ENCODE measurements at places on chromosomes 12 and 14. TPM values are rescaled to one million over a fixed set of nuclear protein-coding genes. Genes with fewer than 3 reads are reported as not detected.

The PPFIA2 gene
- total RNA-seq = 0.35 TPM

The EML5 gene
- total RNA-seq = 1.5 TPM

The HOXC9 gene
- total RNA-seq = 0.19 TPM

The RACGAP1 gene
- 1.1 TPM for total RNA-seq

The ART4 gene
- total RNA-seq = 1.6 TPM

The OLR1 gene
- 34.3 TPM for total RNA-seq

The CMAS gene
- 17.0 TPM for total RNA-seq

The BIN2 gene
- 0.79 TPM for total RNA-seq

The SERPINA9 gene
- total RNA-seq = not detected

The EXOC3L4 gene
- 0.63 TPM for total RNA-seq

The NR4A1 gene
- total RNA-seq = 14.1 TPM

The RPL10L gene
- total RNA-seq = not detected

The CELA1 gene
- total RNA-seq = not detected

The LRRC43 gene
- total RNA-seq = 1.3 TPM

The PTPRR gene
- total RNA-seq = 0.24 TPM

The C12orf54 gene
- not detected for total RNA-seq

The TMEM119 gene
- 4.5 TPM for total RNA-seq

The CACNA2D4 gene
- total RNA-seq = 2.0 TPM

The FOXM1 gene
- total RNA-seq = 0.60 TPM

The FIGNL2 gene
- 0.09 TPM for total RNA-seq

The IL22 gene
- not detected for total RNA-seq
